Omental fat pad (tissue), 4 donors: ENCODE measurements at places on chromosomes 6 and 20. TPM values are rescaled to one million over a fixed set of nuclear protein-coding genes. Genes with fewer than 3 reads are reported as not detected.

The BPI gene
- not detected for total RNA-seq

The CST2 gene
- total RNA-seq, result 0.93 TPM

GRCh38 chr6:10676403-10676802, 18.0 kb downstream of the C6orf52 start:
- no peak for DNase-seq

- DNase-seq, result no peak
Measured at GRCh38 chr20:25619514-25619913, 4.3 kb downstream of the NANP start.

The PPP1R3D gene
- 3.5 TPM for total RNA-seq

- no peak for DNase-seq
Measured at GRCh38 chr6:72788188-72788587, 166.3 kb downstream of the KCNQ5 start.

- DNase-seq, result no peak
Measured at GRCh38 chr6:72748759-72749158, 126.9 kb downstream of the KCNQ5 start.

- DNase-seq, result no peak
Measured at GRCh38 chr20:16387666-16388065, 185.6 kb downstream of the KIF16B start.

DNA sequence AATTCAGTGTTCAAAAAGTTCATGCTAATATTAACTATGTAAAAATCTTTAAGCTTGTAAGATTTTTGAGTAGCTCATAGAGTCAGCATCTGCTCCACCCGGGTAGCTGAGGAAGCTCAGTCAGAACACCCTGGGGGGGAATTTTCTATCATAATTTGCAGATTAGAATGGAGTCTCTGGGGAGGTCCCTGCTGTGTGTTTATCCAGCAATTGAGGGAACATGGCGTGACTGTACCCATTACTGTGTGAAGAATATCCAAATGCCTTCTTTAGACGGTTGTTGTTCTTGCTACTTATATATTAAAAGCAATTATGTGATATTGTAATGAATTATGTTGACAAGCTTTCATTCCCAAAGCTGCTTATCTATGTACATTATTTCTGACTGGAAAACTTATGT, 64.8 kb downstream of the AIG1 start:
- DNase-seq, result no peak

DNA sequence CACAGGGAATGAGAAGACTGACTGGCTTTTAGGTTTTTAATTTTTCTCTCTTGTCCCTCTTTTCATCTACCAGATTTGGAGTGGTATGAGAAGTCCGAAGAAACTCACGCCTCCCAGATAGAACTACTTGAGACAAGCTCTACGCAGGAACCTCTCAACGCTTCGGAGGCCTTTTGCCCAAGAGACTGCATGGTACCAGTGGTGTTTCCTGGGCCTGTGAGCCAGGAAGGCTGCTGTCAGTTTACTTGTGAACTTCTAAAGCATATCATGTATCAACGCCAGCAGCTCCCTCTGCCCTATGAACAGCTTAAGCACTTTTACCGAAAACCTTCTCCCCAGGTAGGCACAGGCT, 644 bp downstream of the MAD2L1BP start:
- DNase-seq, result no peak

- DNase-seq, result no peak
Measured at GRCh38 chr6:96683819-96684528, 121.0 kb downstream of the FHL5 start.

DNA sequence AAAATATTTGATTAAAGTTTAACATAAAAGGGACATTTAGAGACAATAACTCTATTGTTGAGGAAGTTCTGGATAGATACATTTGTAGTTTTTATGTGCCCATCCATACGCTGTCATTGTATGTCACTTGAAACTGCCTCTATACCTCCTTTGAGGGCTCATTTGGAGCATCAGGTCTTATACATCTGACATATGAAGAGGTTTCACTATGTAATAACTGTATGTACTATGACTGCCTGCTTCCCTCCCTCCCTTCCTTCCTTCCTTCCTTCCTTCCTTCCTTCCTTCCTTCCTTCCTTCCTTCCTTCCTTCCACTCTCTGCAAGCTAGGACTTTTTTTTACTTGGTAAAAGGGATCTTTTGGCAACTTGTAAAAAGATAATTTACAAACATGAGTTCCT, 657.5 kb downstream of the GRIK2 start:
- no peak for DNase-seq

DNA sequence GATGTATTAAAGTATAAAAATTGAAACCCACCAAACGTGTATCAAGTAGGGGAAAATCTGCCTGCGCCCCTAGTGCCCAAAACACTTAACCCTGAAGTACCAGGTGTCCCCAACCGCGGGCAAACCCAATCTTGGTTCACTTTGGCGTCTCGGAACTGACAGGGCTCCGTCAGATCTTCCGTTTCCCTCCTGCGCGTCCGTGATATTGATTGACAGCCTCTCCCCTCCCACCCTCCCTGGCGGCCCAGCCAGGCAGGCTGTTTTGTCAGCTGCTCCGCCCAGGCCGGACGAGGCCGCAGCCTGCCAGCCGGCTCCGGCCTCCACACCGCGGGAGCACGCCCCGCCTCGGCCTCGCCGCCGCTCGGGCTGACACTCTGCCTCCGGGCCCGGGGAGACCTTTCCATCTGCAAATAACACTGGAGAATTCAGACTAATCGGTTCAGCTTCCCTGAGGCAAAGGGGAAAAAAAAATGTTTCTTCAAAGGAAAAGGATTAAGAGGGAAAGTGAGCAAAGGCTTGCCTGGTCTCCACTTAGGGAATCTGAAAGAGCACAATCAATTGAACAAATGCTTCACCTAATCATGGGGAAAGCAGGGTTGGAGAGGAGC, 234.9 kb upstream of the MCHR2 start:
- no peak for DNase-seq

The AIF1 gene
- 95.1 TPM for total RNA-seq

The MPIG6B gene
- total RNA-seq, result not detected

GRCh38 chr6:81265106-81265505, 487.4 kb downstream of the TENT5A start:
- DNase-seq, result no peak

The GABRR2 gene
- total RNA-seq, result 1.3 TPM

DNA sequence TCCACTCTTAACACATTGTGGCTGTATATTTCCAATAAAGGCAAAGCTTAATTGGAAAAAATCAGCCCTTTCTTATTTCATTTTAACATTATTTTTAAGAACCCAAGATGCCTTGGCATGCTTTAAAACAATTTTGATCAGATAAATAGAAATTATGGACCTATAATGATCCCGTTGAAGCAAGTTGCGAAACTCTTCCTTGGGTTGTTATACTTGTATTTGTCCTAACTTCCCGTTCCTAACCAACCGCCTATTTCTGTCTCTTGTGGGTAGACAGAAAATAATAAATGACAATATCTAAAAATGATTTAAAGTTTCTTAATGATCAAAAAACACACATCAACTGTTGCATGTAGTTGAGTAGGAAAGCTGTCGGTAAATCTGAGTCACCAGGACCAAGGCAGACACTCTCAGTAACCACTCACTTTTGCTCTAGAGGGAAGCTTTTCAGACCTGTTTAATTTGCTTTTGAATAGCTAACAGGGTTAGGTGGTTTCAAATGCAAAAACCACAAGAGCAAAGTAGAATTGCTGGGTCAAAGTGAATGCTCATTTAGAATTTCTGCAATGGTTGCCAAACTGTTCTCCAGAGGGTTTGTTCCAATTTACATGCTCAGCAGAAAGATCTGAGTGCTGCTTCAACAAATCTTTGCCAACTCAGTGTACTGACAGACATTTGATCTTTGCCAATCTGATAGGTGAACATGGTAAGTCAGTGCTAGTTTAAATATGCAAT, 34.2 kb upstream of the KCNK5 start:
- no peak for DNase-seq

DNA sequence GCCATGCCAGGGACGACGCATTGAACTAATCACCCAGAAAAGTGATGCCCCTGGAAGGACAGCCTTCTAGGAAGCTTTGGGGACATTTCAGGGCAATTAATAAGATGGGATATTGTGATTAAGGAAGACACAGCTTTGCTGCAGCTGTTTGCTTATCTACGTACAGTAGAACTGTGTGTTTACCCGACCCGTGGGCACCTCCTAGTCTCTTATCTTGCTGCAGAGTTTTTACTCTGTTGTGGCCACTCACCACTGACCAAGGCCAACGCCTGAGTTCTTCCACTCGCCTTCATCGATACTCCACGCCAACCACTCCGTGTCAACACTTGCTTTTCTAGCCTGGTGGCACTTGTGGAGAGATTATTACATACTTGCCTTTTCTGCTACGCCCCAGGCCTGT, 105.9 kb upstream of the MLN start:
- DNase-seq, result no peak

- DNase-seq, result no peak
Measured at GRCh38 chr20:33400812-33401183, 521 bp downstream of the CDK5RAP1 start.

DNA sequence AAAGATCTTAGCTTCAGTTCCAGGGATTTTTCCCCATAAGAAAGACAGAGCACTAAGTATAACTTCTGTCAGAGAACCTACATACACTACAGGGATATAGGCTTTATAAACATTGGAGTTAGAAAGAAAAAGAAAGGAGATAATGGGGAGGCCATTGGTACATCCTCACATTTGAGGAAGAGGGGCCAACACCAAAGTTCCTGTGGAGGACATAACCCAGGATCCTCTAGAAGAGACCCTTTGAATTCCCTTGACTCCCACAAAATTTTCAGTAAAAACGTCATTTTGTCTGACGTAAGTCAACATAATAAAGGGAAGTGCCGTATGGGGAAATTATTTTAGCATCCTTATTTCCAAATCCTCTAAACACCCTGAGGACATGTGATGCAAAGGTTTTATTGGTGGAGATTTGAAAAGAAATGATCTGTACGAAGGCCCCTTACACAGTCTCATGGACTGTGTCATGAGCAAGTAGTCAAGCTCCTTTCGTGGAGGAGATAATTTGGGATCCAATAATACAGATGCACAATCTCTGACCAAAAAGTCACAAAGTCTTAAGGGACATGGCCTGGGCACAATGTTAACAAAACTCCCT, 33.2 kb downstream of the HLA-DRA start:
- DNase-seq, result no peak

DNA sequence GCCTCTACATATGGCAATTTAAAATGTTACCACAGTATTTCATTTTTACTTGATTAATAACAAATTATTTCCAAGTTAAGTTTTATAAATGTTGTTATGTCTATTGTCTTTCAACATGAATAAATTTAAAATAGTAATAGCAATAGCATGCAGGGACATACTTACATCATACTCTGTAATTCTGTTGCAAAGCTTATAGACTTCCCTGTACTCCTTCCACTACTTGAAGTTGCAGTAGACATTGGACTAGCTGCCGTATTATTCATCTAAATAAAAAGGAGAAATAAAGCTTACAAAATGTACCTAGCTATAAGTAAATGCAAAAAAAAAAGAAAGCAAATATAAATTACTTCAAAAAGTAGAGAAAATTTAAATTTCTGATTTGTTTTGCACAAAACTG, 12.7 kb downstream of the SUPT3H start:
- DNase-seq, result no peak

GRCh38 chr6:32442977-32443552, 3.4 kb downstream of the HLA-DRA start:
- DNase-seq, result no peak

- no peak for DNase-seq
Measured at GRCh38 chr6:32332433-32332832, 39.3 kb downstream of the TSBP1 start.
